Thymus (tissue), 14 donors: ENCODE measurements at places on chromosomes 2 and 18.
A peak's percentile ranks its signal among the peaks of the same experiment; 100 is the strongest.

GRCh38 chr18:48446582-48447225, 37.5 kb upstream of the ZBTB7C start:
- no peak for DNase-seq

GRCh38 chr2:137888845-137889244, 75.4 kb upstream of the HNMT start:
- no peak for DNase-seq

DNA sequence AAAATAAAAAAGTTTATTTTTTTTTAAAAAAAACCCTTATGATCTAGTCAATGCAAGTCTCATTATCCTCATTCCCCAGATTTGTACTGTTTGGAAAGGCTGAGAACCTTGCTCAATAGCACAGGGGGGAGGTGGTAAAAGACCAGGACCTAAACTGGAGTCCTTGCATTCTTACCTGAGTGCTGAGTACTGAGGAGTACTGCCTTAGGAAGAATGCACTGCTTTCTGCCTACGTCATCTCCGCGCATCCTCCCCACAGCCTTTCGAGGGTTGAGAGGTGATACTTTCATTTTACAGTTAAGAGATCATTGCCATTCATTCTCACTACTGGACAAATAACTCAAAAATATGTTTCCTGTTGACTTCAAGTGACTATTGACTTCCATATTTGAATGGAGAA, 73.8 kb downstream of the MAP3K20 start:
- DNase-seq: no peak

GRCh38 chr18:48540251-48541025, 1.6 kb downstream of the CTIF start:
- no peak for DNase-seq

DNA sequence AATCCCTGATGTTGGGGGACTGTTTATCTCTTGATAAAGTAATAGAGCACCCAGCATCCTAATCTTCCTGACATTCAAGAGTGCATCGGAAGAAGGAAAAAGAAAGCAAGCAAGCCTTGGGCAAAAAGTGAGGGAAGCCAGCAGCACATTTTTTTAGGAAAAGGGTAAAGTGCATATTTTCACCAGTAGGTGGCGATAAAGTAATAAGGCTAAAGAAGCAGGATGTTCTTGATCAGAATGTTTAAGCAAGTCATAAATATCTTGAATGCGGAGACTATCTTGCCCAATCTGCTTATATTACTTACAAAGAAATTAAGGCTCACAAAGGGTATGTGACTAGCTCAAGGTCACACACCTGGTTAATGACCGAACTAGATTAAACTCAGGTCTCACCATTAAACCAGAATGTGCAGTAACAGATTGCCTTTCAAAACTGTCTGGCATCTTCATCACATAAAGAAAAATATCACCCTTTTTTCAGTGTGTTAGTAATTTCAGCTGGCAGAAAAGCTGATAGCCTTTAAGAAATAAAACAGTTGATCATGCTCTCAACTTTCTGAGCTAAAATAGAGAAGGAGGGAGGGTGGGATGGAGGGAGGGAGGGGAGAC, 83.8 kb downstream of the VIT start:
- peak; percentile 40 for DNase-seq

DNA sequence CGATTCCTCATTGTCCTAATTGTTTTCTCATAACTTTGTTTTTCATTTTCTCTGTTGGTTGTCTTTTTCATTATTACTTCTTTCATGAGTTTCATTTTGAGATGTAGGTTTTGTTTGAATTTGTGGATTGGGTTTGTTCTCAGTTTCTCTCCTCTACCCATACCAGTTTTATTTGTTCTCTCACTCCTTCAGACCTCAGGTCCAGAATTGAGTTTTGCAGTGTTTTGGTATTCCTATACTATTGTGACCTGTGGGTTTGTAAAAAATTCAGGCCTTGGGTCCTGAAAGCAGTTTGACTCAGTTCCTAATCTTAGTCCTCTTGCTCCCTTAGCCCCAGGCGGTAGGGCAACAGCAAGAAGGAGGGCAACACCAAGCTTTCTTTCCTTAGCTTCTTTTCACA, 28.3 kb upstream of the UBE2E3 start:
- DNase-seq: no peak

- DNase-seq: no peak
Observed at GRCh38 chr18:36085195-36085594, 17.8 kb upstream of the RPRD1A start.

- no peak for DNase-seq
Observed at GRCh38 chr18:27211569-27211968, 26.5 kb upstream of the CHST9 start.

GRCh38 chr2:150811259-150811855, 323.9 kb upstream of the RND3 start:
- no peak for DNase-seq

DNA sequence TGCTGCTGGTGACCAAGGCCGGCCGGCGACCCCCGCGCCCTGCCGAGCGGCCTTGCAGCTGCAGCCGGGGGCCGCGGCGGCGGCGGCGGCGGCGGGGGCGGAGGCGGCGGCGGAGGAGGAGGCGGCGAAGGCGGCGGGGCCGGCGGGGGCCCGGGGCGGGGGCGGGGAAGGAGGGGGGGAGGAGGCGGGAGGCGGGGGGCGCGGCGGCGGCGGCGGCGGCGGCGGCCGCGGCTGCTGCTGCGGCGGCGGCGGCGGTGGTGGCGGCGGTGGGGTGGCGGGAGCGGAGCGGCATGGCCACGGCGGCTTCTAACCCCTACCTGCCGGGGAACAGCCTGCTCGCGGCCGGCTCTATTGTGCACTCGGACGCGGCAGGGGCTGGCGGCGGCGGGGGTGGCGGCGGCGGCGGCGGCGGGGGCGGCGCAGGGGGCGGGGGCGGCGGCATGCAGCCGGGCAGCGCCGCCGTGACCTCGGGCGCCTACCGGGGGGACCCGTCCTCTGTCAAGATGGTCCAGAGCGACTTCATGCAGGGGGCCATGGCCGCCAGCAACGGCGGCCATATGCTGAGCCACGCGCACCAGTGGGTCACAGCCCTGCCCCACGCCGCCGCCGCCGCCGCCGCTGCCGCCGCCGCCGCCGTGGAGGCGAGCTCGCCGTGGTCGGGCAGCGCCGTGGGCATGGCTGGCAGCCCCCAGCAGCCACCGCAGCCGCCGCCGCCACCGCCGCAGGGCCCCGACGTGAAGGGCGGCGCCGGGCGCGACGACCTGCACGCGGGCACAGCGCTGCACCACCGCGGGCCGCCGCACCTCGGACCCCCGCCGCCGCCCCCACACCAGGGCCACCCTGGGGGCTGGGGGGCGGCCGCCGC, 1.5 kb downstream of the POU3F3 start:
- no peak for DNase-seq

- DNase-seq: peak; percentile 29
Observed at GRCh38 chr2:59413751-59414570, 1139.5 kb downstream of the BCL11A start.

DNA sequence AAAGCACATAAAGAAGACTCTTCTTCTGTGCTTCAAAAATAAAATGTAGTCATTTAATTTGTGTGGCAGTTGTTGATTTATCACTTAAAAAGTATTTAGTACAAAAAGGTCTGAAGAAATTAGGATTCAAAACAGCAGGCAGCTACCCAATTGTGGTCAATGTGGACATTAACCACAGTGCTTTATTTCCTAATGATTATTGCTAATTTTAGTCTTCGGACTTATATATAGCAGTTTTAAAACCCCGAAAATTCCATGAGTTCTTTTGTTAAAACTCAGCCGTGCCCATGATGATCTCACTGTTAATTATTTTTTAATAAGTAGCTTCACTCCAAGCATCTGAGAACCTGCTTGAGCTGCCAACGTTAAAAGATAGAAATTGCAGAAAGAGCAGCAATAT, 594.3 kb downstream of the STK39 start:
- DNase-seq: no peak
